Neural progenitor cell (in vitro differentiated cells): ENCODE measurements at places on chromosomes 12 and 14.

GRCh38 chr12:79162147-79162772, 297.7 kb downstream of the SYT1 start:
- H3K27ac ChIP-seq: no peak overlapping the region
- no peaks in the 10 kb centered on the region for H3K27me3 ChIP-seq
- H3K36me3 ChIP-seq: no peaks in the 10 kb centered on the region
- H3K4me3 ChIP-seq: no peak overlapping the region

DNA sequence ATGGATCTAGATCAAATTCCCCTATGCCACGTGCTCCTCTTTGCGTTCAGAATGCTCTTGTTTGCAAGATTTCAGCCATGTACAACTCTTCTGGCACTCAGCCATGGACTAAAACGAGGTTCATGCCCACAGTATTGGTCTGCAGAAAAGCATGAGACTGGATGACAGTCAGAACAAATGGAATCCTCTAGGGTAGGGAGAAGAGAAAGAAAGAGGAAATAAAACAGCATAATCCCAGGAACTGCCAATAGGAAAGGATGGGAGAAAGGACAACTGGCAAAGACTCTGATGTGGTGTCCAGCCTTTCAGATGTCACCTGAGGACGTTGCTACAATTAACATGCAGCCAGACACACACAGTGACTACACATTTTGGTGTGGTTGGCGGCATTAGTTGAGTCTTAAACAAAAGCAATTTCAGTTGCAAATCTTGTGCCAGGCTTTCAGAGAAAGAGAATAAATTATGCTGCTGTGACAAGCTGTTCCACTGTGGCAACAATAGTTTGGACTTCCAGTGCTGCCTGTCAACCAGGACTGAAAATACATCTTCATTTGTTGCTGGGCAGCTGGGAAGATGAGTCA, 338.0 kb downstream of the RGS6 start:
- H3K27me3 ChIP-seq: no peaks in the 10 kb centered on the region
- H3K36me3 ChIP-seq: no peaks in the 10 kb centered on the region
- H3K27ac ChIP-seq: no peak overlapping the region

- no peaks in the 10 kb centered on the region for H3K4me1 ChIP-seq
- H3K27ac ChIP-seq: no peak overlapping the region
- no peaks in the 10 kb centered on the region for H3K36me3 ChIP-seq
- no peak for DNase-seq
- no peaks in the 10 kb centered on the region for H3K27me3 ChIP-seq
Measured at GRCh38 chr14:106792543-106792942, 1266.2 kb downstream of the TMEM121 start.

- no peaks in the 10 kb centered on the region for H3K36me3 ChIP-seq
- DNase-seq: no peak
- no peak overlapping the region for H3K4me3 ChIP-seq
- H3K4me1 ChIP-seq: no peaks in the 10 kb centered on the region
- H3K27me3 ChIP-seq: no peaks in the 10 kb centered on the region
Measured at GRCh38 chr12:80241576-80242273, 142.4 kb downstream of the OTOGL start.

GRCh38 chr12:55974308-55974730, 441 bp downstream of the RAB5B start:
- peak overlapping the region; percentile 86 for H3K4me3 ChIP-seq
- no peaks in the 10 kb centered on the region for H3K27me3 ChIP-seq
- peak overlapping the region; percentile 74 for H3K27ac ChIP-seq
